ENCODE measurements at places on chromosomes 12 and 14.

- no peak for DNase-seq
These were observed 58.5 kb upstream of the PPP4R3A start for GRCh38 chr14:91568626-91569025.

DNA sequence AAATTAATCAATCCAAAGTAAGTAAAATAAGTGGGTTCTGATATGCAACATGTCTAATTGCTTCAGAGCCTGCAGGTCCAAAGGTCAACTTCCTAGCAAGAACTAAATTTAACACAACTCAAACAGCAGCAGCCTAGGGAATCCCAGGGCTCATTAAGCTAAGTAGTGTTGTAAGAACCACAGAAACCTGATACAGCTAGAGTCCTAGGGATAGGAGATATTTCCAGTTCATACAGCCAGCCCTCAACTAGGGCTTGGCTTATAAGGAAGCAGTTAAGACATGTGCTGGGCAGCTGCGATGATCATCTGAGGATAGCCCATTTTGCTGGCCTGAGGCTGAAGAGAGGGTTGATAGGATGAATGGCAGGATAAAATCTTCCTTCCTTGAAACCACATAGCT, at the start of gene OR4Q3:
Gene OR4Q3 (plus strand): TSS at position 316 of the 400 bp plus-strand sequence.
- no peak for DNase-seq

- DNase-seq, result no peak
These were observed 23.3 kb downstream of the RNF34 start for GRCh38 chr12:121423253-121423652.

- DNase-seq, result no peak
These were observed 56.3 kb downstream of the NIN start for GRCh38 chr14:50774542-50775267.

DNA sequence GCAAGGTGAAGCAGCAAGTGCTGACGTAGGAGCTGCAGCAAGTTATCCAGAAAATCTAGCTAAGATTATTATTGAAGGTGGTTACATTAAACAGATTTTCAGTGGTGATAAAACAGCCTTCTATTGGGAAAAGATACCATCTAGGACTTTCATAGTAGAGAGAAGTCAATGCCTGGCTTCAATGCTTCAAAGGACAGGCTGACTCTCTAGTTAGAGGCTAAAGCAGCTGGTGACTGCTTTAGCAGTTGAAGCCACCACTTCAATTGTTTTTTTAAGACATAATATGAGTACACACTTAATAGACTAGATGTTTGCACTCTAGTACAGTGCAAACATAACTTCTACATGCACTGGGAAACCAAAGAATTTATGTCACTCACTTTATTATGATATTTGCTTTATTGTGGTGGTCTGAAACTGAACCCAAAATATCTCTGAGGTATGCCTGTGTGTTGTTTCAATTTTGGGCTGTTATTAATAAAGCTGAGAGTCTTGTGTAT, 1026.9 kb upstream of the FOXG1 start:
- DNase-seq, result no peak

GRCh38 chr14:93792391-93792790, 4.1 kb upstream of the PRIMA1 start:
- no peak for DNase-seq

Data from NCI-H187 (cell line).